ENCODE measurements at places on chromosomes 6 and 20.
A peak's percentile ranks its signal among the peaks of the same experiment; 100 is the strongest.

DNA sequence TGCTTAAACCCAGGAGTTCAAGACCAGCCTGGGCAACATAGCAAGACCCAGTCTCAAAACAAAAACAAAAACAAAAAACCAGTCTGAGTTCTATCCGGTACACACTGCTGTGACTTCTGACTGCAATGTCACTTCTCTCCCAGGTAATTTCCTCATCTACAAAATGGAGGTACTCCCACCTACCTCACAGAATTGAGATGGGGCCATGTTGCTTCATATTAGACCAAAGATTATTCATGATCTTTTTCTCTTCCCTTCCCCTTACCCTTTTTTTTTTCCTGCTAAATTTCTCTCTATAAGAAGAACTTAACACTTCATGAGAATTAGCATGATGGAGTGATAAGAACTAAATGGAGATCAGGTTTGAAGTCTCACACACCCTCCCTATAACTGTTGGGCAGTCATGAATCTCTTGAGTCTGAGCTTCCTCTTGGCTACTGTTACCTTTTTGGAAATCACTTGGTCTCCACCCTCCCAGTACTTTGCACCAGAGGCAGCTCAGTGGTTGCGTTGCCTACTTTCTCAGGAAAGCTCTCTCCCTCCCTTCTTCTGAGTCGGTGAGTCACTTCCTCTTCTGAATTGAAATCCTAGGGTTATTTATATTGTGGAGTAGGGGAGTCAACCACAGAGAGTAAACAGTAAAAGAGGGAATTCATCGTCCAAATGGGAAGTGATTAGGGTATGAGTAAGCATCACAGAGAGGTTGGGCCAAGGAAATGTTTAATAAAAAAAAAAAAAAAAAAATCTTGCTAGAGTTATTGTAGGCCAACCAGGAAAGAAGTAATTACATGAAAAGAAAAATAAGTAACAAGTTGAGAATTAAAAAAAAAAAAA, 59.9 kb upstream of the MAP7 start:
- DNase-seq: peak; percentile 99

- DNase-seq: no peak
Measured at GRCh38 chr6:166498228-166498627, 88.2 kb downstream of the RAMACL start.

DNA sequence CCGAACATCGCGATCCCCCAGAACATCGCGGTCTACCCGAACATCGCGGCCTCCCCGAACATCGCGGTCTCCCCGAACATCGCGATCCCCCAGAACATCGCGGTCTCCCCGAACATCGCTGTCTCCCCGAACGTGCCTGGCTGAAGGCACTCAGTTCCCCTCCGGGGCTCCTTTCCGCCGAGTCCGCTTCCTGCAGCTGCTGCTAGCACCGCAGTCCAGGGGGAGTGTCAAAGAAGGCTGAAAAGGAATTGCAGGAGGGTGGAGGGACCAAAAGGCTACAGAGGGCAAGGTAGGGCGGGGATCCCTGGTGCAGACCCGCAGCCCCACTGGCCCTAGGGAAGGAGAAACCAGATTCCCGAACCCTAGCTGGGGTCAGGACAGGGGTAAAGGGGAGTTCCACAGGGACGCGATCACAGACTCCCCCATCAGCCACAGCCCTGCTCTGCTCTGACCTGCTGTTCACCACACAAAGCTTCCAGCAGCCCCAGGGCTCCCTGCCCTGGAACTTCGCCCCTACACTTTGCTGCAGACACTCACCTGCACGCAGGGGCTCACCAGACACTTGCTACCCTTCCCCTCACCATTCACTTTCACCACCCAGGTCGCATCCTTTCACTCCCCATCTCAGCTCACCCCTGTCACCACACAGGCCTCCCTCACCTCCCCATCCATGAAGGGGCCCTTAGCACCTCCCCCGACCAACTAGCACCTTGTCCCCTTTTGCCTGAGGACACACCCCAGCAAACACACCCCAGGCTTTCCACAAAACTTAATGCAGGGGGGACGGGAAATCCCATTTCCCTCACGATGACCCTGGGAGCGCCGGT, 1.7 kb downstream of the ULBP1 start:
- DNase-seq: no peak

GRCh38 chr6:159745081-159745480, 16.8 kb upstream of the ACAT2 start:
- DNase-seq: no peak

- DNase-seq: no peak
Measured at GRCh38 chr6:3510617-3511016, 53.8 kb upstream of the SLC22A23 start.

GRCh38 chr6:157510323-157511188, 129.6 kb downstream of the ZDHHC14 start:
- DNase-seq: no peak
